ENCODE measurements at places on chromosomes 13 and 19.

- DNase-seq: no peak
These were observed 43.1 kb downstream of the USPL1 start for GRCh38 chr13:30660796-30661195.

- DNase-seq: no peak
These were observed 488.3 kb downstream of the FOXO1 start for GRCh38 chr13:40178130-40178529.

GRCh38 chr19:722553-723101 lies 13.9 kb downstream of the PALM start:
- DNase-seq: no peak

- DNase-seq: no peak
These were observed 965.7 kb downstream of the UQCRFS1 start for GRCh38 chr19:28247243-28247642.

DNA sequence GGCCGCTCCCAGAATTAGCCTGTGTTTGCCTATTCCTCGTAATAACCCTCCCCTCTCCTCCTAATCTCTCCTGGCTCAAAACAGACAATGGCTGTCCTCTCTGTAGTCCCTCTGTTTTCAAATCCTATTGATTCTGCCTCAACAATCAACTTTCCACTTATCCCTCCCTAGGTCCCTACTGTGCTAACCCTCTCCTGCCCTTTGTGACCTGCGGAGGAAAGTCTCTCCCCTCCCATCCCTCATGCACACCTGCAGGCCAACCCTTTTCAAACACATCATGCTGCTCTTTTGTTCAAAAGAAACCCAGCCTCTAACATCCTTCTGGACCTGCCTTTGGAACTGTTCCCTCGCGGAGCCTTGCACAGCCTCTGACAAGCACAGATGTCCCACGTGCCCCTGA lies 37.3 kb downstream of the CILP2 start:
- no peak for DNase-seq
